ENCODE measurements at places on chromosomes 1 and 21.
A peak's percentile ranks its signal among the peaks of the same experiment; 100 is the strongest.

DNA sequence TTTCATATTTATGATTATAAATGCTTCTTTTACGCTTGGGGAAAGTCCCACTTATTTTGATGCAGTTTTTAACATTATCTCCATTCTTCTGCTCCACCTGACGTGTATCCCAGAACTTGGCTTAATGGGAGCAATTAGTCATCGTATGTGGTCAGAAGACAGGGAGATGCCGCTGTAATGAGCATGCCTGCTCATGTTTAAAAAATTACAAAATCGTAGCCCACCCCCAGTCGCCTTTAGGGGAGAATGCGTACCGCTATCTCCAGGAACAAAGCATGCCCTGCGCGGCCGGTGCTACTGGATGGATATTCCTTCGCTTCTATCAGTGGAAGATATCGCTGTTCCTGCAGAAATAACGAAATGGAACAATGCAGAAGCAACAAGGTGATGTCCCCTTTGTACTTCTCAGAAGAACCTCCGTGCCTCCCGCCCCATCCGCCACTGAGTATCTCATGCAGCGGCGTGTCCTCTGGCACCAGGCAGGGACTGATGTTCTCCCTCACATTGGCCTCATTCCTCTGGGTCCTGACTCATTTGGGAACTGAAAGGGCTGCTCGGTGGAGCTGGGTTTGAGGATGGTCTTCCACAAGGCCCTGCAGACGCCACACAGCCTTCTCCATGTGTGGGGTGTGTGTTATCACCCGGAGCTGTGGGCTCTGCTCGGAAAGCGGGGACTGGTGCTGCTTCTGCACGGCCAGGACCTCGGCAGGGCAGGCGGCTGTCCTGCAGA, 116.3 kb upstream of the COL6A1 start:
- DNase-seq: no peak

DNA sequence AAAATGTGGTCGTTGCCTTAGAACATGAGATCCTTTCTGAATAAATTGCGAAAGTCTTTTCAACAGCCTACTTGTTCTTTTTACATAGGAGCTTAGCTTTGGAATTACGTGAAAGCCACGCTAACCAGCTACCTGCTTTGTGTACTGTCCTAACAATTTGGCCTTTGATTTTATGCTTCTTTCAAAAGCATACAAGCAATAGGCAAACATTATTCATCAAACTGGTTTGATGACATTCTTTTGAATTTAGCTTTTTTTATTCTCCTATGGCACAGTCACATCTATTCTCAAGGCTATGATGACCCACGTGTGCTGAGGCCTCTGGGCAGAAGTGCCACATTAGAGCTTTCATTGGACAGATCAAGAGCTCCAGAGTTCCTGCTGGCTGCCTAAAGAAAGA, 178.0 kb upstream of the DPT start:
- no peak for DNase-seq

GRCh38 chr1:203536575-203536974, 42.6 kb downstream of the OPTC start:
- DNase-seq: no peak

DNA sequence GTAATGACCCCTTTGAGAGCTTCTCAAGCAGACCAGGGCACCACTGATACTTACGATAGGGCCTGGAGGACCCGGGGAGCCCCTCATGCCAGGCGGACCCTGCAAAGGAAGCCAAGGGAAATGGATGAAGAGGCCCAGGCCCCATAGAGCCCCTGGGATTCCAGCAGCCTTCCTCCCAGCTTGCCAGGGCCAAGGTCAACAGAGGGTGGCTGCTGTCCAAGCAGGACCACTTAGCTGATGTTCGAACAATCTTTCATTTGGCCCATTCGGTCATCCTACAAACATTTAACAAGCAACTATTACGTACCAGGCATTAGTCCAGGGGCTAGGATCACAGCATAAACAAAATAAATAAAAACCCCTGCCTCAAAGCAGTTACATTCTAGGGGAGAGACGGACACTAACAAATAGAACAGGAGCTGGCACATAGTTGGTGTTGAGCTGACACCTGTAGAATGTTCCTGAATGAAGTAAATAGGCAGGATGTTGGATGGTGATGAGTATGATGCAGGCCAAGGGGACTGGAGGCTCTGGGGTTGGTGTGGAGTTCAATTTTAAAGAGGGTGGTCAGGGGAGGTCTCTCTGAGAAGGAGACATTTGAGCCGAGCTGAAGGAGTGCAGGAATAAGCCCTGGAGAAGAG, 27.0 kb upstream of the PEF1 start:
- no peak for DNase-seq

DNA sequence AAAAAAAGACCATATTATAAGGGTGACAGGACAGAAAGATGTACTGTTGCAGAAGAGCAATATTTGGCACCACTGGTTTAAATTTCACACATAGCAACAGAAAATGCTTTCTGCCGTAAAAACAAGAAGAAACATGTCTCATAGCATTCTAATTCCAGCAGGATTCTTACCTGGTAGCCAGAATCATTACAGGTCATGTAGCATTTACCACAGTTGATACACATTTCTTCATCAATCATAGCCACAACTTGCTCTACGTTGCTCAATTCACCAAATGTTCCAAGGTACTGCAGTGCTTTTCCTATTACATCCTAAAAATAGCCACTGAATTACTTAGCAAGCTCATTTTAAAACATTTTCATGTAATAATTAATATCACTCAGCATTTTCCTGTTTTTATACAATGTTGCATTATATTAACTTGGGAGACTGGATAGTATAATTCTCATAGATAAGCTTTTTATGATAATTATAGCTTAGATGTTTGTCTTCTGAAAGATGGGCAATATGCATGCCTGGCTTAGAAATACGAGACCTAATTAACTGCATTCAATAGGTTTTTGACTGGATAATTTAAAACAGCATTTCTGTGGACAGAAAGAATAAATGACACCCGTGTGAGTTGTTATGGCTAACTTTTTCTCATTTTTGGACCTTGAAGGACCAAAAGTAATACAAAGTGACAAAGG, 360.7 kb downstream of the PTBP2 start:
- DNase-seq: no peak

GRCh38 chr1:232578651-232579195, 51.2 kb downstream of the SIPA1L2 start:
- DNase-seq: no peak

GRCh38 chr1:24909388-24909898, 20.6 kb downstream of the RUNX3 start:
- DNase-seq: no peak

DNA sequence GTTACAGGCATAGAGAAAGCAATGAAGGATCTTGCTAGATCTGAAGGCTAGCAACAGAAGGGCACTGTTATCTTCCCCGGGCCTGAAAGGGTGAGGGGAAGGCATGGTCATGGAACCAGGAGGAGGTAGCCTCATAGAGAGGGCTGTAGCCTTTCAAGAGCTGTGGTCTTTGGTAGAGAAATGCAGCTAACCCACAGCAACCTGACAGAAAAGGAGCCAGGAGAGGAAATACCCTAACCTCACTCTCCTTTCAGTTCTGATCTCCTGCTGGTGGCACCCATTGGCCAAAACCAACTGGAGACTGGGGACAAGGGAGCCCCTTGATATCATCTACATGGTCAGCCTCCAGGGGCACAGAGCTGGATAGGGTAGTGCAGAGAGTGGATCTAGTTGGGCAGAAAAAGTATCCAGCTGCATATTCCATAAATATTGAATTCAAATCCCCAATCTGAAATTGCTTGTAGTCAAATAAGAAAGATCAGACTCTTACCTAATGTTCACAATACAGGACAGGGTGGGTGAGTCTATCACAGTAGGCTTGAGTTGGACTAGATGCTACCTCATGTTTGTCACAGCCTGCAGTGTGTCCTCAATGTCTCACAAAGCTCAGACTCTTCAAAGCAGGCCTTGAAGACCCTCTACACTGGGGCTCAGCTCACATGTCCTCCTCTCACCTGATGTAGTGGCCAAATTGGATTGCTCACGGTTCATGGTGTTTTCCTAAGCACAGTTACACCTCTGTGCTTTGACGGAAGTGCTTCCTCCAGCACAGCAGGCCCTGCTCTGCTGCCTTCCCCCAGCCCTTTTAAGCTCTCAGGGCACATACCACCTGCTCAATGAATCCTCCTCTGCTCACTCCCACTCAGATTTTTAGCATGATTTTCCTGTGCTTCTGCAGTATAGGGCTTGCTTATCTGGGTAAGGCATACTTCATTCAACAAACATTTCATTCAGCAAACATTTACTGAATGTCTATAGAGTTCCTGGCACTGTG, 74.1 kb upstream of the JUN start:
- no peak for DNase-seq

DNA sequence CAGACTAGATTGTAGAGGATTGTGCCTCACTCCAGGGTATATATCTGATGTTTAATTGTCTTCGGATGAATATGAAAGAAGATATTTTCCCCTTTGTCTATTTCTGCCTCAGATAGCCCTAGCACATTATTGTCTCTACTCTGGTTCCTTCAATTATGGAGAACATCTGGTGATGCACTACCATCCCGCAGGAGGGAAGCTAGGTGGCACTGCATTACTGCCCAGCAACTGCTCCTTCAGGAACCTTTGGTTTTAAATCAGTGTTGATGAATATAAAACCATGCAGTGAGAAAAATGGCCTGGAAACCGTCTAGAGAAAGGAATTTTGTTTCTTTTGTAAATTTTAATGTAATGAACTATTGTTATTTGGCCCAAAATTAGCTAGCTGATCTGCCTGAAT, 68.5 kb downstream of the GPR88 start:
- DNase-seq: no peak

GRCh38 chr1:54601730-54602129, 21.6 kb downstream of the FAM151A start:
- DNase-seq: no peak

DNA sequence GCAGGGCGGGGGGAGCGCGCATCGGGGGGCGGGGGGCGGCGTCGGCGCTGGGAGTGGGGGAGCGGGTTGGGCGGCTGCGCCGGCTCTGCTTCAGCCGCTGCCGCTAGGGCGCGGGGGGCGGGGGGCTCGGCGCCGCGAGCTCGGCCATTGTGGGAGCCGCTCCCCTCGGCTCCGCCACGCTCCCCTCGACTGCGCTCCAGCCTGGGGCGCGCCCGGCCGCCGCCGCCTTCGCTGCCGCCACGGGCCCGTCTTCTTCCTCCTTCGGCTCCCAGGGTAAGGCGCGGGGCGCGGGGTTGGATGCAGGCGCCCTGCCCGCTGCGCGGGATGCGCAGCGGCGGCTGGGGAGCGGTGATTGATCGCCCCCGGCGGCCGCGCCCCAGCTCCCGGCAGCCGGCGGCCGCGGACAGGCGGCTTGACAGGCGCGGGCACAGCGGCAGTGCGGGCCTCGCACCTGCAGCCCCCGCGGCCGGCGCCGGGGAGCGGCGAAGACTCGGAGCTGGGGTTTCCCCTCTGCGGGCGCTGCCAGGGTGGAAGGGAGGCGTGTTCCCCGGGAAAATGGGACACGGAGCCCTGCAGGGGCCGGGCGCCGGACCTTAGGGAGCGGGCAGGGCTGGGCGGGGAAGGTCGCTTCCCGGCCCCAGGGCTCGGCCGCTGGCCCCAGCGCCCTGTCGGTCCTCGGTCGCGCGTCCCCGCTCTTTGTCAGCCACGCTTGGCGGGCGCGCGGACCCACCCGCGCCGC, 55.3 kb downstream of the NDUFS5 start:
- peak; percentile 9 for DNase-seq

- peak; percentile 48 for DNase-seq
These were observed 809 bp downstream of the SYT11 start for GRCh38 chr1:155859881-155860871.

All from T-helper 9 cell (primary cell).